CD4-positive, alpha-beta memory T cell (primary cell): ENCODE measurements at places on chromosomes 13 and 19.

- DNase-seq: no peak
Observed at GRCh38 chr19:871446-872265, 12.2 kb downstream of the CFD start.

DNA sequence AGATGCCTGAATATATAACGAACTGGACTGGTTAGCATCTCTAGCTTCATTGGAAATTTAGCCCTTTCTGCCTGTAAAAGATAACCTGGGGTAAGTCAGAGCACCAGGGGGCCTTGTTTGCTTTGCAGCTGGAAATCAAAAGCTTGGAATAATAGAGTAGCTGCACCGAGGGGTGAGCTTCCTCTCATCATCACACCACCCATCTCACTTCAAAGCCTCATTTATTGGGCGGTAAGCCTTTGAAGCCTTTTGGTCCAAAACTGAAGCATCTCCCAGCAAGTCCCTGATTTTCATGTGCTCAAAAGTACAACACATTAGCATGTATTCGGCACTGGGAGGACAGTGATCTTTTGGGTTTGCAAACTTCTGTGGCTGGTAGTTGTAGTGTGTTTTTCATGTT, 405.1 kb downstream of the FOXO1 start:
- DNase-seq: no peak

DNA sequence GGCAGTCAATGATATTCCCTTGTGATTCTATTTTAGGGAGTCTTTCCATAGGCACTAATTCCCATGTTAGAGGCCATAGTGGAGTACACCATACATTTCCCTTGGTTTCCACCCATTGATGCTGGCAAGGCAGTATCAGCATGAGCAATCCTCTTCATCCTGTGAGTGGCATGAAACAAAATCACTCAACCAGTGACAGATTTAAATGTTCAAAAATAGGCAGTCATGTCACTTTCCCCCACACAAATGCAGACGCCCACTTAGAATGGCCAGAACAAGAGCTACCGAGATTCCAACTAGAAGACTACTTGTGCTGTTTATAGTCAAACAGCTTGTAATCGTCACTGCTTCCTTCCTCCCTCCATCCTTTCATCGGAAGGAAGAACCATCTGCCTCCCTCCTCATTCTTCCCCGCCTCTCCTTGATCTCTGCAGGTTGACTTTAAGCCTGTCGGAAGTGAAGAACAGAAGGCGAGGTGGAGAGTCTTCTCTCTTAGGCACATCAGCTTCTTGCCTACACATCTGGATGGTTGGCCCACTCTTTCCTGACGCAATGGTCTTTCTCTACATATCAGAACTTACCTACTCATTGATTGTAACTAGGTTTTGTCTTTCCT, 22.6 kb downstream of the RASL11A start:
- DNase-seq: peak; percentile 22

- DNase-seq: no peak
Observed at GRCh38 chr19:38386971-38387549, 774 bp downstream of the GGN start.

DNA sequence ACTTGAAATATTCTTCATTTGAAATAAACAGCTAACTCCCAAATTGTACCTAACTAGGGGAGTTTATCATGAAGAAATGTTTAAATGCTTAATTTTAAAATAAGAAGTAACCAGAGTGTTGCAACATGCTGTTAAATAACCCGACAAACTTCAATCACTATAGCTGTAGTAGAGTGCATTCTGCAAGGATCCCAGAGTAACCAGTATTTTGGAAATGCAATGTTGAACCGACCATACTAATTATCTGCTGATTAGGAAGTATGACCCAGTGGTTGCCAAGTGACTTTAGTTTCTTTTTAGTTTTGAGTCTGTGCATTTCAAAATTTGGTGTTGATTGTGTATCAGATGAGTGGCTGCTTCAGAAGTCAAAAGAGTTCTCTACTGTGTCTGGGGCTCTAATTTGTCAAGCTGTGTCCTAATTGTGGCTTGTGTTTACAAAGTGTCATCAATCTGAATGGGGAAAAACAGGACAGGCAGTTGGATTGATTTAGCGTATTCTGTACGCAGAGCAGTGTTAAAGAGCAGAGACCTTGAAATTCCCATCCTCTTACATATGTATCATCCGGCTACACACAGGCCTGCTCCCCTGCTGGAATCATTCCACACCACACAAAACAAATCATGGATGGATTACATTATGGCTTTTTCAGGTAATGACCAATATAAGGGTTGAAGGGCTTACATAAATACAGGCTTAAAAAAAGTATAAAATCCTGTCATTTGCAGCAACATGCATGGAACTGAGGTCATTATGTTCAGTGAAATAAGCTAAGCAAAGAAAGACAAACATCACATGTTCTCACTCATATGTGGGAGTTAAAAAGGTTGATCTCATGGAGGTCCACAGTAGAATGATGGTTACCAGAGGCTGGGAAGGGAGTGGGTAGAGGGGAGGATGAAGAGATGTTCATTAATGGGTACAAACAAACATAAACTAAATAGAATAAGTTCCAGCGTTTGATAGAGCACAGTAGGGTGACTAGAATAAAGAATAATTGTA, 351.5 kb downstream of the KLF12 start:
- no peak for DNase-seq

- no peak for DNase-seq
Observed at GRCh38 chr13:66508153-66508909, 721.8 kb downstream of the PCDH9 start.

DNA sequence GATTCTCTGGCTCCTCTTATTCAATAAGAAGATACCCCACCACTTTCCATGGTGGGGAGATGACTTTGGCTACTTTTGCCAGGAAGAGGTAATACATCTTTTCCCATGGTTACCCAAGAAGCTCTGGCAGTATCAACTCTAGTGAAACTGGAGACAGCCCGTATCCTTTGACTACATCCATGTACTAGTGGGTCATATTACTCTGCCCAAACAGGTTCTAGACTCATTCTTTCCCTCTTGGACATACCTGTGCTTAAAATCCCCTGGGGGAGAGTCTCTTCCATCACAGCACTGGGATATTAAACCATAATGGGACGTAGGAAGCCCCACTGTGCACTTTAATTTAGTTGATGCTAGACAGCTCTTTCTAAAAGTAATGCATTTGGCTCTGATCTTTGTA, 144.7 kb upstream of the KLF12 start:
- DNase-seq: no peak

- peak; percentile 92 for DNase-seq
Observed at GRCh38 chr19:58154679-58155648, 4.4 kb upstream of the ZNF329 start.

DNA sequence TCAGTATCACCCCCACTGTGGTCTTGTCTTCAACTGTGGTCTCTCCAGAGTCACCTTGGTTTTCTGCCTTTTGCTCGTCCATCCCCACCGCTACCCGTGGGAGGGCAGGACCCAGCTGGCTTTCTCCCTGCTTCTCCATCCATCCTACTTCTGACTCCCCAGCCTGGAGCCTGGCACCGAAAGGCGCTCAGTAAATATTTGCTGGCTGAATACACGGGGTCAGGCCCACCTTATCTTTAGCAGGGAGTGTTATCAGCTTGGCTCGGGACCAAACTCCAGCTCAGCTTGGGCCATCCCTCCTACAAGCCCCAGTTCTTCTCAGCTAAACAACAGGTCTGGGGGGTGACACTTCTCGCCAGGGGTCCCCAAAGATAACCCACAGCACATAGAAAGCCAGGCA, 62.0 kb upstream of the KLF2 start:
- no peak for DNase-seq

DNA sequence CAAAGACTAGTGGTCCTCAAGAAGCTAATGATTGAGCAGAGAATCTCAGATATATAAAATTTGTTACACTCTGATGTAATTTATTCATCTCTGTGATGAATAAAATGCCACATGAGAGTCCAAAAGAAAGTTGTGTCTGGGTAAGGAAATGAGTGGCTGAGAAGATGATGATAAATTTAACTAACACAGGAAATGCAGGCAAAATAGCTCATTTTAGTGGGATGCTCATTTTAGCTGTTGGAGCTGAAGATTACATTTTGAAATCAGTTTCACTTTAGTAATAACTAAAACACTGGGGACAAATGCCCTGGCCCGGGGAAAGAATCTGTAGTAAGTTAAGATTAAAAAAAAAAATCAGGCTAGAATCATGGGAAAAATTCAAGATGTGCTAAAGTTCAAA, 35.2 kb downstream of the SPRY2 start:
- DNase-seq: no peak

- DNase-seq: no peak
Observed at GRCh38 chr19:17069193-17069592, 6.1 kb downstream of the HAUS8 start.

DNA sequence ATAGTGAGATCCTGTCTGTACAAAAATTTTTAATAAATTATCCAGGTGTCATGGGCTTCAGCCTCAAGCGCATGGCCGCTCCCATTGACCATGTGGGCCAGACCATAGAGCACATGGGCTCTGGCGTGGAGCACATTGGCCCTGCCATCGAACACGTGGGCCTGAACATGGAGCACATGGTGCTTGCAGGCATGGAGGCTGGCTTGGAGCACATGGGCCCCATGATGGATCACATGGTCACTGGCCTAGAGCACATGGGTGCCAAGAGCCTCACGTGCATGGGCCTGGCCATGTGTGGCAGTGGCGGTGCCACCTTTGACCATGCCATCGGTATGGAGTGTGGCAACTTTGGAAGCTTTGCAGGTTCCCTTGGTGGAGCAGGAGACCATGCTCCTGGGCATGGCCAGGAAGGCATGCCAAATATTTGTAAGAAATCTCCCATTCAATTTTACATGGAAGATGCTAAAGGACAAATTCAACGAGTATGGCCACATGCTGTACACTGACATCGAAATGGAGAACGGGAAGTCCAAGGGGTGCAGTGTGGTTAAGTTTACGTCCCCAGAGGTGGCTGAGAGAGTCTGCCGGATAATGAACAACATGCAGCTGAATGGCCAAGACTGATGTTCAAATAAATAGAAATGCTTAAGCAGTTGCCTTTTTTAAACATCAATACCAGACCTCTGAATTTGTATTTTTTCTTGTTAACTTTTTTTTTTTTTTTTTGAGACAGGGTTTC, 21.3 kb upstream of the SLC1A5 start:
- no peak for DNase-seq

DNA sequence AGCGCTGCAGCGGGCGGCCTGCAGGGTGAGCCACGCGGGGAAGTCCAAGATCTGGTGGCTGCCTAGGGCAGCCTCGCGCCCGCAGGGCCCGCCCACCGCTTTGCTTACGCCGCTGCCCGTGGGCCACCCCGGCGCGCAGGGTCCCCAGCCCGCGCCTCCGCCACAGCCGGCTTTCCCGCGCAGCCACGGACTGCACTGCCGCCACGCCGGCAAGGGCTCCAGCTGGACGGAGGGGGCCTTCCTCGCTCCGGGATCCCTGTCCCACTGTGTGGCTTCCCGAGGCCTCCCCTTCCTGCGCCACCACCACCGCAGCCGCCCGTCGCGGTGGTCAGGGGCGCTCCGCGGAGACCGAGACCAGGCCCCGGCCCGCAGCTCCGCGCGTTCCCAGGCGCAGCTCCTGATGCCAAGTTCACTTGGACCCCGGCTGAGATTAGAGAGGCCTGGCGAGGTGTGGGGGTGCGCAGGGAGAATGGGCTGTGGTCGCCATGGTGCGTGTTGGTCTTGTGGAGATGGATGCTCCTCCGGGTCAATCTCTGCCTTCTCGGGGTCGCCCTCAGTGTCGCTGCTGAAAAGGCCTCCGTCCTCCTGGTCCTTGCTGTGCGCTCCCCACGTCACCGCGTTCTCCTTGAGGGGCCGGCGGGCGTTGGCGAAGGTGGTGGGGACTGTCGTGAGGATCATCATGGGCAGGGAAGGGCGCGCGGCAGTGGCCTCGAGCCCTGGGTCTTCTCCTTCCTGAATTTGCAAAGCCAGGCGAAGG, 17.9 kb upstream of the RNF17 start:
- DNase-seq: no peak

GRCh38 chr19:12092956-12093355, 28.4 kb downstream of the ZNF844 start:
- DNase-seq: no peak

DNA sequence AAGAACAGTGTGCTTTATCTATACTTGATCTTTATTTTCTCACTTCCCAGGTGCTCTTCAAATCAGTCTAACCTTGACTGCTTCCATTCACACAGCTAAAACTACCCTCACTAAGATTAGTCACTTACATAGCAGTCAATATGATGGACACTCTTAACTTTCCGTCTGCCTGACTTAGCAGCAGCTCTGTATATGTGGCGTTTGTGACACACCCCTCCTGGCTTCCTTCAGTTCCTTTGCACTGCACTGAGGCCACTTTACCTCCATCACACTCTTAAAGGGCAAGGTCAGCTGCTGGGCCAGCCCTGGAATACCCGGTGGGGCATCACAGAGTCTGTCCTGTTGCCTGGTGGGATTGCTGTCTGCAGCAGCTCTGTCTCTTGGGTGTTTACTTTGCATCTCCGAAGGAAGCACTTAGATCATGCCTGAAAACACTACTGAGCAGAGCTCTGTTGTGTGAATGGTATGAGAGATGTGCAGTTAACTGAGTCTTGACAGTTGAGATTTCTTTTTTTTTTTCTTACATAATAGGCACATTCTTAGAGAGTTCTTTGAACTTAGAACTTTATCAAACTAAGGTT, 35.6 kb upstream of the IL17D start:
- DNase-seq: no peak

- DNase-seq: no peak
Observed at GRCh38 chr19:17553256-17553655, 2.2 kb upstream of the COLGALT1 start.

DNA sequence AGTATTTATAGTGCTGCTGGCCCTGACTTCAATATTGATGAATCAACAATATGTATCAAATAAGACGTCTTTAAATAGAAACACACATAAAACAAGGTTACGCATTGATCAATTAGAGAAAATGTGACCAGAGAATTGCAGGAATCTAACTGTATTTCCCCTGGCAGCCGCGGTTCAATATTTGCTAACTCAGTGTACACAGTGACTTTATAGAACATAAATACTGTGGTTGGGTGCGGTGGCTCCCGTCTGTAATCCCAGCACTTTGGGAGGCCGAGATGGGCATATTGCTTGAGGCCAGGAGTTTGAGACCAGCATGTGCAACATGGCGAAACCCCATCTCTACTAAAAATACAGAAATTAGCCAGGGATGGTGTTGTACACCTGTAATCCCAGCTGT, 22.8 kb upstream of the UPF3A start:
- DNase-seq: no peak

DNA sequence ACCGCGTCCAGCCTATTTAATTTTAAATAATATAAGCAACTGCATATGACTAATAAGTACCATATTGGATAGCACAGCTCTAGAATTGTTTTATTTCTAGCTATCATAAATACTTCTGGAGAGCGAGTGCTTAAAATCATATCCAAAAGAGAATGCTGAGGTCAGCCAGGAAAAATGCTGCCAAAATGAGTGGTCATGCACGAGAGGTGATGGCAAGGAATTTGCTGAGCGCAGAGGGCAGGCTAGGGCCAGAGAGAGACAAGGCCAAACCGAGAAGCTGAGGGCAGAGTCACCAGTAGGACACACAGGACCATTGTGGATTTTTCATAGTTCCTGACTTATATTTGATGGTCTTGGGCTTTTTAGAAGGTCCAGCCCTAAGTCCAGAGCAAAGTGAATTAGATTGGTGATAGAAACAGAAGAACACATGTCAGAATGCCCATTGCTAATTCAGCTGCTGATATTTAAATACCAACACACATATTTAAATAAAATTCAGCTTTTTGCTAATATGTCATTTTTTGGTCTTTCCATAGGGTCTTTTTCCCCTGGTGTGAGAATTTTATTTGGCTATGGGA, 33.6 kb upstream of the UBL3 start:
- DNase-seq: no peak

- DNase-seq: no peak
Observed at GRCh38 chr13:46134961-46135522, 30.2 kb upstream of the CPB2 start.

- DNase-seq: no peak
Observed at GRCh38 chr13:39603424-39603947, 493 bp upstream of the LHFPL6 start.
